Cerebellar cortex (tissue), 1 donor: ENCODE measurements at places on chromosomes 3 and 15.

DNA sequence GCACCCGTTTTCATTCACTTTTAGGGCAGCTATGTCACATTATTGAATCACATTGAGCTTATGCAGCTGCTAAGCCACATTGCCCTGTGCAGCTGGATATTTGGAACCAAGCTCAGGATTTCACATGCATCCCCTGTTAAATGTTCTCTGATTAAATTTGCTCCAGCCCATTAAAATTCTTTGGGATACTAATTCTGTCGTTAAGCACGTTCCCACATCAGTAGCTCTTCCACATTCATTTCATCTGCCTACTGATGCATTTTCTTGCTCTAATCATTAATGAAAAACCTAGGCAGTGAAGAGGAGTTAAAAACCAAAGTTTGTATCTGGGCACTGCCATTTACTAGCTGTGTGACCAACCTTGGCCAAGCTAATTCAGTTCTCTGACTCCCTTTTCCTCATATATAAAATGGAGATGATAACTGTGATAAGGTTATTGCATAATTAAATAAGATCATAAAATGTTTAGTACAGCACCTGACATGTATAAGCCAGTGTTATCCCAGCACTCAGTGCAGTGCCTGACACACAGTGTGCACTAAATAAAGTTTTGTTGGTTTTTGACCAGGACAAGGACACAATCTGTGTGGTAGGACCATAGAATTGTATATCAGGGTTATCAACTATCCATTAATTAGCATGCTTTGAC, 222.2 kb upstream of the ATP11B start:
- no peak for DNase-seq

- no peak for DNase-seq
Observed at GRCh38 chr15:49215768-49216739, 46.0 kb downstream of the GALK2 start.

- peak; percentile 18 for DNase-seq
Observed at GRCh38 chr3:131543714-131544113, 40.9 kb upstream of the MRPL3 start.

GRCh38 chr15:75666823-75667501, 19.2 kb downstream of the SNX33 start:
- no peak for DNase-seq

DNA sequence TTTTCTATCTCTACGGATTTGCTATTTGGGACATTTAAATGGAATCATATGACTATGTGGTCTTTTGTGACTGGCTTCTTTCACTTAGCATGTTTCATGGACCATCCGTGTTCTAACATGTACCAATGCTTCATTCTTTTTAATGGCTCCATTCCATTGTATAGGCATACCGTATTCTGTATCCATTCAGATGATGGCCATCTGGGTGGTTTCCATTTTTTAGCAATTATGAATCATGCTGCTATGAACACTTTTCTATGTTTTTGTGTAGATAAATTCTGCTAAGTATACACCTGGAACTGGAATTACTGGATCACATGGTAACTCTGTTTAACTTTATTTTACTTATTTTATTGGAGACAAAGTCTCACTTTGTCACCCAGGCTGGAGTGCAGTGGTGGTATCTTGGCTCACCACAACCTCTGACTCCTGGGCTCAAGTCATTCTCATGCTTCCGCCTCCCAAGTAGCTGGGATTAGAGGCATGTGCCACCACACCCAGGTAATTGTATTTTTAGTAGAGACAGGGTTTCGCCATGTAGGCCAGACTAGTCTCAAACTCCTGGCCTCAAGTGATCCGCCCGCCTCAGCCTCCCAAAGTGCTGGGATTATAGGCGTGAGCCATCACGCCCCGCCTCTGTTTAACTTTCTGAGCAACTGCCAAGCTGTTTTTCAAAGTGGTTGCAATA, 13.4 kb downstream of the UBP1 start:
- DNase-seq, result no peak

DNA sequence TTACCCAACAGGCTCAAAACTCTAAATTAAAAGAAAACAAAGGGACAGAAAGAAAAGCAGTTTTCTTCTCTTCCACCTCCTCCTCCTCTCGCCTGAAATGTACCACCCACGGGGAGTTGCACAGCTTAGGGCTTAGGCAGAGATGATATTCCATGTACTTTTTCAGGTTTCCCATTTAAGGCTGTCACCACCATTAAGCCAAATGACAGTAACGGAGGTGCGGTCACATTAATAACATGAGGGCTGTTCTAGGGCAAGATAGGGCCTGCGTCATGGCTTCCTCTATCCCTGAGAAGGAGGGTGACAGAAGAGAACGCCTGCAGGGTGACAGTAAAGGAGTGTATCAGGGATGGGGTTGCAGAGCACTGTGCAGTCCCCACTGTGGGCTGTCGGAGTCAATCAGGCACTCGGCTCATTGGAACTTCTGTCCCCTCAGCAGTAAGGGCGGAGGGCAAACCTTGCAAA, 51.7 kb upstream of the TJP1 start:
- no peak for DNase-seq

DNA sequence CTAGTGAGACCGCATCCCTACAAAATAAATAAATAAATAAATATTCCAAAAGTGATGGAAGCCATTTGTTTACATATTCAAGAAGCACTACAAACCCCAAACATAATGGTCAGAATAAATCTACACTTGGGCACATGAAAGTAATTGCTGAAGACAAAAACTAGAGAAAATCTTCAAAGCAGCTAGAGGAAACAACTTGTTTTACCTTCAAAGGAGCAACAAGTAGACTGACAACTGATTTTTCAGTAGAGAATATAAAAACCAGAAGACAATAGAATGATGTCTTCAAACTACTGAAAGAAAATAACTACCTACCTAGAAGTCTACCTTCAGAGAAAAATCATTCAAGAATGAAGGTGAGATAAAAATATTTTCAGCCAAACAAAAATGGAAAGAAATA, 89.4 kb downstream of the TPRA1 start:
- no peak for DNase-seq

GRCh38 chr15:78739206-78739605, 72.1 kb downstream of the ADAMTS7 start:
- no peak for DNase-seq

- peak; percentile 73 for DNase-seq
Observed at GRCh38 chr3:119891944-119892721, 110.2 kb downstream of the NR1I2 start.

- DNase-seq, result no peak
Observed at GRCh38 chr15:69760890-69761568, 308.4 kb downstream of the RPLP1 start.

DNA sequence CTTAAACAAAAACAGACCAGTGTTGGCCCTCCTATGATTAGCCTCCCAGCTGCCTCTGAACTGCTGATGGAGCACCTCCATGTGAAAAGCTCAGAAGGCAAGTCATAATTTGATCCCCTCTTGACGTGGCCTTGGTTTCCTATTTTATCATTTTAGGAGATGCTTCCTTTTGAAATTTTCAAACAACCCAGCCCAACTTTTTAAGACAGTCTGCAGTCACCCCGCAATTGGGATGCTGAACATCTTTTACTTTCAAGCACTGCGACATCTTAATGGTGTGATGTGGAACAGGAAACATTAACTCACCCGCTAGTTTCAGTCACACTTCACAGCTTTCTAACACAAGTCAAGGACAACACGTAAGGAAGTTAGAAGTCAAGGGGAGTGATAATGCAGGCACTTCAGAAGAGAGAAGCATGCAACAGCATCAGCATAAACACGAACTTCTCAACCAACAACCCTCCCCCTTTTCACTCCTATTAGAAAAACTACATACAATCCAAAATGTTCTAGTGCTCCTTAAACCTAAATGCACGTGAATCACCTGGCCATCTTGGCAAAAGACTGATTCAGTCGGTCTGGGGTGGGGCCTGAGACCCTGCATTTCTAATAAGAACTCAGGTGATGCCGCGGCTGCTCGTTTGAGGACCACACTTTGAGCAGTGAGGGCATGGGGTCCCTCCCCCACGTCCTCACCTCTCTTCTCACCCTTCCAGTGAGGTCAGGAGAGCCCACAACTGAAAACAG, 161.5 kb downstream of the FOXP1 start:
- no peak for DNase-seq

DNA sequence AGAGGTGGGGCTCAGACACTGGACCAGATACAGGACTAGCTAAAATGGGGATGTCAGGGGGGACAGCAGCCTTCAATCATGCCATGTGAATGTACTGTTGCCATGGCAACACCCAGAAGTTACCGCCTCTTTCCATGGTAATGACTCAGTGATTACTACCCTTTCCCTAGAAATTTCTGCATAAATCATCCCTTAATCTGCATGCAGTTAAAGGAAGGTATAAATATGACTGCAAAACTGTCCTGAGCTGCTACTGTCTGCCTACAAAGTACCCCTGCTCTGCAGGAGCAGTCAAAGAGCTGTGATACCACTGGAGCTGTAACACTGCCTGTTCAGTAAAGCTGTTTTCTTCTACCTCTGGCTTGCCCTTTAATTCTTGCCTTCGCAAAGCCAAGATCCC, 168.2 kb downstream of the PEAK1 start:
- DNase-seq, result no peak

- no peak for DNase-seq
Observed at GRCh38 chr15:100005013-100005412, 271.8 kb upstream of the LYSMD4 start.

DNA sequence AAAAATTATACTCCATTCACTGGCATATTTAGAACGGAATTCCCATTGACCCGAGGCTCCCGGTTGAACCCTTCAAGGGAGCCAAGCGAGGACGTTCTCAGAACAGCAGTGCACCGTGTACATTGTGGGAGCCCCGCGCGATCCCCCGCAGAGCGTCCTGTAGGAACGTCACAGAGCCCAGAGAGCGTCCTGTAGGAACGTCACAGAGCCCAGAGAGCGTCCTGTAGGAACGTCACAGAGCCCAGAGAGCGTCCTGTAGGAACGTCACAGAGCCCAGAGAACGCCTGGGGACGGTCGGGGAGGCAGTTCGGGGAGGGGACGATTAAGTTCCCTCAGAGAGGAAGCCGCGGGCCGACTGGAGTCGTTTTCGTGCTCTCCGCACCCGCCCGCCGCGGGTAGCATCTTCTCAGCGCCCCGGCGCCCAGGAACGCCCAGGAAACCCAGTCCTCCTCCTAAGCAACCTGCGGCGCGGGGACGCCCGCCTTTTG, 506 bp upstream of the ATP1B3 start:
- DNase-seq, result peak; percentile 73

GRCh38 chr15:41848631-41849030, 10.0 kb downstream of the PLA2G4B start:
- DNase-seq, result no peak

GRCh38 chr3:65778968-65779367, 259.8 kb downstream of the MAGI1 start:
- no peak for DNase-seq

DNA sequence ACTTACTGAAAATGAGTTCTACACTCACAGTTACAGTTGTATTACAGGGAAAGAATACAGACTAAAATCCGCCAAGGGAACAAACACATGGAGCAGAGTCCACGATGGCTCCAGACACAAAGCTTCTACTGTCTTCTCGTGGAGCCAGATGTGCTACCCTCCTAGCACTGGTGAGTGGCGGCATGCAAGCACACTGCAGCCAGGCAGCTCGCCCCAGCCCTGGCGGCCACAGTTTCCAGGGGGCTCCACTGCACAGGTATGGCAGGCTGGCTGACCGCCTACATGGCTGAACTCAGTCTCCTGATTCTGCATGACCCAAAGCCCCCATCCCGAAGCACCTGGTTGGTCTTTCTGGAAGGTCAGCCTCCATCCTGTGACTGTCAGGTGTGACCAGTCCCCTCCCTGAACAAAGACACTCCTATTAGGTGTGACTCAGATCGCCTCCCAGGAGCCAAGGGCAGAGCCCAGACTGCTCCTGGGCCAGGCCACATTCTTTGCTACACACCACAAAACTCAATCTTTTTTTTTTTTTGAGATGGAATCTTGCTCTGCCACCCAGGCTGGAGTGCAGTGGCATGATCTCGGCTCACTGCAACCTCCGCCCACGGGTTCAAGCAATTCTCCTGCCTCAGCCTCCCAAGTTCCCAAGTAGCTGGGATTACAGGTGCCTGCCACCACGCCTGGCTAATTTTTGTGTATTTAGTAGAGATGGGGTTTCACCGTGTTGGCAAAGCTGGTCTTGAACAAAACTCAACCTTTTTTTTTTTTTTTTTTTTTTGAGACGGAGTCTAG, 51.5 kb downstream of the CFAP92 start:
- no peak for DNase-seq

- DNase-seq, result no peak
Observed at GRCh38 chr3:119149484-119149883, 3.5 kb downstream of the TEX55 start.

DNA sequence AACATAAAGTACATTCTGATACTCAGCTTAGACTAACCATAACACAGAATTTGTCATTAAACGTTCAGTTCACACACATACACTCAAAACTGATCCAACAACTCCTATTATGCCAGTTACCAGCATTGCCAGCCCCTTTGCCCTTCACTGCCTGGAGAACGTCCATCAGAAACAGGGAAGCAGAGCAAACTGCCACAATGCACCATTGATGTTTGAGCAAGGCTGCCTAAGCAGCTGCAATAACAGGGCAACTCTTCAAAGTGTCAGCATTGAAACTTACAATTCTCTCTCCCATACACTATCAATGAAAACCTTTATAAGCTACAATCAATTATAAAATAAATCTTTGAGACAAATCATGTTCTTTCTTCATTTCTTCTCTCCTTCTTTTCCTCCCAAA, 85.1 kb downstream of the ZBTB20 start:
- DNase-seq, result peak; percentile 30

- DNase-seq, result peak; percentile 73
Observed at GRCh38 chr15:89362203-89363101, 27.8 kb upstream of the POLG start.
